ENCODE measurements at places on chromosomes 1 and 21. TPM values are rescaled to one million over a fixed set of nuclear protein-coding genes. Genes with fewer than 3 reads are reported as not detected.

DNA sequence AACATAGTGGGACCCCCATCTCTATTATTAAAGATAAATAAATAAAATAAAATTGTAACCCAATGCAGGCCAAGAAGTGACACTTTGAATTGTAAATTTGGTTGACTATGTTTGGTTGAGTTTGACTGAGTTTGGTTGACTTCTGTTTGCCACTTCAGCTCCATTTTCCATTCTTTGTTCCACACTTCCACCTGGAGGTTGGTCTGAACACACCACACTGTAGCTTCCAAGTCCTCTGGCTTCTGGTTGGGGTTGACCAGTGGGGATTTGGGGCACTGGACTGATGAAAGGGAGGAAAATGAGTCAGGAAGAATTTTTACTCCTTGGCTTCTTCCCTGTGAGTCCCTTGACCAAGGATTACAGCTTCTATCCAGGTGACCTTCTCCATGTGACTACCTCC lies 40.6 kb upstream of the DIPK1A start:
- no peak for DNase-seq

DNA sequence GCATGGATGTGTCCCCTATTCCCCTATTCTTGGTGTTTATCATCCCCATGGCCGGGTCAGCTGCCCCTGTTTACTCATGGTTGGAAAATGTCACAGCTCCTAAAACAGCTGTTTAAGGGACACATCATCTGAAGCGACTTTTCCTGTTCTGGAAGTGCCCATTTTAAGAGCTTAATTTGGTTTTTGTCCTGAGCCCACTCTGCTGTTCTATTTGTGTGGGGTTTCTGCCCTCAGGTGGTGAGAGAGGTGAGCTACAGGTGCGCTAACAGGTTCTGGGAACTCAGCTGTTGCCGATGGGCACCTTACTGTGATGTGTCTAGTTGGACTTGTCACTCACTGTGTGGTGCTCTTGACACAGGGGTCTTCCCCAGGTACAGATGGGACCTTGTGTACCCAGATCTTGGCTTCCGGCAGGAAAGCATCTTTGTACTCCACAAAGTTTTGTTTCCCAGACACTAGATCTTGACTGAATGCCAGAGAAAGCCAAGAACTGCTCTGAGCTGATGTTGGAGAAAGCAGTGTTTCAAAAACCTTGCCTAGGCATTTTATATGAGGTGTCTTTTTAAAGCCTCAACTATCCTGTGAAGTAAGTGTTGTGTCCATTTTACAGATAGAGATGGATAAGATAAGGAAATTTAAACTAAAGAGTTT lies 59.0 kb upstream of the CD1D start:
- DNase-seq = no peak

- no peak for DNase-seq
Observed at GRCh38 chr1:56522680-56523079, 56.7 kb downstream of the PLPP3 start.

DNA sequence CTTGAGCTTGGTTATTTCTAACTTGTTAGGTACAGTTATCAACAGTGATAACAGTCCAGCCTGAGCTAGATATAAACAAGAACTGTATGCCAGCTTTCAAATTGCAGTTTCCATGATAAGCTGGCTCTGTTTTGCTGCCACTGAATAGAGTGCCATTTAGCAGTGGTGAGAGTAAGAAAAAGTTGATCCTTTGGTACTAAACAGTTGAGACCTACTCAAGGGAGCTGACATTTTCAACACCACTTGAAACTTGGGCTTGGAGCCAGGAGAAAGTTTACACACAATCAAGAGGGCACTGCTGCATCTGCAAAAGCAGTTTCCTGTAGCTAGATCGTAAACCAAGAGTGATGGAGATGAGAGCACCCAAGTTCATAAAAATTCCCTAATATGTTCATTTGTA lies 131.3 kb downstream of the RGS7 start:
- no peak for DNase-seq

DNA sequence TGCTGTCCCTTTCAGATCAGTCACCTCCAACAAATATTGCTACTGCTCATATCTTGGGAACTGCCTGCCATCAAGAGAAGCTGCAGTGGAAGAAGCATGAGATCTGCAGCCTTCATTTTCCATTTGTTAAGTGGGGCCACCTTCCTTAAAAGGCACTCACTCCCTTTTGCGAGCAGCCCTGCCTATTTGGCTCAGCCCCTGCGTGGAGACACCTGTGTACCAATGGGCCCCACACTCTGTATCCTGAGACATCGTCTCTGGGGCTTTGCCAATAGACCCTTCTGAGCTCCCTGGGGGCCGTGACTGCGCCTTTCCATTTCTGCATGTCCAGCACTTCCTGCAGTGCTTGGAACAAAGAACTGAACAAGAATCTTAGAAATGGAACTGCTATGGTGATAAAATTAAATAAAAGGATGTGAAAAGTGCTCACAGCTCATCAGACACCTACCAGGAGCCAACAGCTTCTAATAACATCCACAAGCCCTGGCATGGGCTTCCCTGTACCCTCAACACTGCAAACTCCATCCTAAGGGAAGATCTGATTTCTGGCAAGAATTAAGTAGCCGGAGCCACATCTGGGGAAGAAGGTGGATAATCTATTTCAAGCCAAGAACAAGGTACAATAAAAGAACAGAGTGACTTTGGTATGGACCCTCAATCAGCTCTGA lies 36.7 kb downstream of the PARP1 start:
- no peak for DNase-seq

GRCh38 chr1:221419513-221420095 lies 322.3 kb downstream of the DUSP10 start:
- DNase-seq = no peak

Gene CRYAA
- total RNA-seq = not detected
